ENCODE measurements at places on chromosomes 12 and 14. TPM values are rescaled to one million over a fixed set of nuclear protein-coding genes. Genes with fewer than 3 reads are reported as not detected.

The C14orf39 gene
- total RNA-seq = not detected

The EML5 gene
- 0.53 TPM for total RNA-seq

The MUCL1 gene
- not detected for total RNA-seq

The FOXA1 gene
- total RNA-seq = 9.1 TPM

The REC8 gene
- 5.4 TPM for total RNA-seq

The CFAP251 gene
- total RNA-seq = 1.5 TPM

The LRTM2 gene
- 0.05 TPM for total RNA-seq

The HOXC12 gene
- total RNA-seq = not detected

The CLEC9A gene
- not detected for total RNA-seq

The ANKRD33 gene
- not detected for total RNA-seq

The GLIPR1L1 gene
- not detected for total RNA-seq

The SLC7A8 gene
- 0.82 TPM for total RNA-seq

The IL22 gene
- total RNA-seq = not detected

The TPPP2 gene
- total RNA-seq = not detected

The TSHR gene
- not detected for total RNA-seq

The TPH2 gene
- total RNA-seq = not detected

The MOK gene
- 21.9 TPM for total RNA-seq

The ACADS gene
- 10.1 TPM for total RNA-seq

The ADCK1 gene
- total RNA-seq = 6.4 TPM

The RPL10L gene
- total RNA-seq = not detected

The ACSM4 gene
- total RNA-seq = not detected

The AKAP3 gene
- total RNA-seq = not detected

The KRT83 gene
- total RNA-seq = 7.2 TPM

The PPM1A gene
- total RNA-seq = 30.4 TPM

The CD27 gene
- total RNA-seq = not detected

The SERPINA10 gene
- not detected for total RNA-seq

The TMEM253 gene
- total RNA-seq = 0.65 TPM

The BBOF1 gene
- 3.7 TPM for total RNA-seq

The TEX22 gene
- total RNA-seq = 0.29 TPM

The PTGDR gene
- not detected for total RNA-seq

The ABCC9 gene
- not detected for total RNA-seq

The SOAT2 gene
- total RNA-seq = 0.40 TPM

The SMCO2 gene
- 0.12 TPM for total RNA-seq

The PTPRO gene
- not detected for total RNA-seq

The SAMD15 gene
- 2.0 TPM for total RNA-seq

The IFNG-AS1 gene
- total RNA-seq = not detected

The COQ6 gene
- total RNA-seq = 25.6 TPM

Data from A549 treated with GW870086 at 1 μM for 4 hours (cell line).